ENCODE measurements at places on chromosomes 13 and 19.

- no peak for DNase-seq
- H3K4me3 ChIP-seq, result no peak overlapping the region
- no peaks in the 10 kb centered on the region for H3K27me3 ChIP-seq
- no peaks in the 10 kb centered on the region for H3K4me1 ChIP-seq
- no peak overlapping the region for H3K27ac ChIP-seq
Observed at GRCh38 chr13:111558700-111559088, 238.3 kb downstream of the TEX29 start.

- DNase-seq, result no peak
- H3K27ac ChIP-seq, result no peak overlapping the region
- H3K4me1 ChIP-seq, result no peaks in the 10 kb centered on the region
Observed at GRCh38 chr13:21443171-21443570, 15.9 kb downstream of the ZDHHC20 start.

DNA sequence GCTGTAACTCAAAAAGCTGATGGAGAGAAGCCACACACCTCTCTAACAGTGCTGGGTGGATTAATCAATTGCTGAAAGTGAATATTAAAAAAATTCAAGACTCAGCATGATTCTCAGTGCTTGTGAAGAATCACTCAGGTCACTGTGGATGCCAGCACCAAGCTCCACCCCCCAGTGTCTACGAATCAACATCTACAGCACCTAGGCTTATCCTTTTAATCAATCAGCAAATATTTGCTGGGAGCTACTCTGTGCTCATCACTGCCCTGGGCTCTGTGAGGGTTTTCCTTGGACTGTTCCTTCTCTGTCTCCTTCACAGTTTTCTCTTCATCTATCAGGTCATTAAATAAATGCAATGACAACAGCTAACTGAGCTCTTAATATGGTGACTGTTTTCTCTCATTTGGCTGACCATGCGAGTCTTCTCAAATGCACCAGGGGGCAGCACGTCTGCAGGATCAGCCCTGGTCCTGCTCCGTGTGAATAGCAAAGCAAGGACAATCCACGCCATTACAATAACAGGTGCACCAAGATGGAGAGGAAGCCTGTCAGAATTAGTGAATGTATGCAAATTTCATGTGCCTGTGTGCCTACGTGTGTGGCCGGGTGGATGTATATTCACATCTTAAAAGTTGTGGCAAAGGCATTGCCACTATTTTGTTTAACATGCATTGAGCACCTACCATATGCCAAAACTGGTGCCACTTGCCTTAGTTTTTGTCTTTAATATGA lies 14.6 kb upstream of the C13orf42 start:
- no peak overlapping the region for H3K4me3 ChIP-seq

DNA sequence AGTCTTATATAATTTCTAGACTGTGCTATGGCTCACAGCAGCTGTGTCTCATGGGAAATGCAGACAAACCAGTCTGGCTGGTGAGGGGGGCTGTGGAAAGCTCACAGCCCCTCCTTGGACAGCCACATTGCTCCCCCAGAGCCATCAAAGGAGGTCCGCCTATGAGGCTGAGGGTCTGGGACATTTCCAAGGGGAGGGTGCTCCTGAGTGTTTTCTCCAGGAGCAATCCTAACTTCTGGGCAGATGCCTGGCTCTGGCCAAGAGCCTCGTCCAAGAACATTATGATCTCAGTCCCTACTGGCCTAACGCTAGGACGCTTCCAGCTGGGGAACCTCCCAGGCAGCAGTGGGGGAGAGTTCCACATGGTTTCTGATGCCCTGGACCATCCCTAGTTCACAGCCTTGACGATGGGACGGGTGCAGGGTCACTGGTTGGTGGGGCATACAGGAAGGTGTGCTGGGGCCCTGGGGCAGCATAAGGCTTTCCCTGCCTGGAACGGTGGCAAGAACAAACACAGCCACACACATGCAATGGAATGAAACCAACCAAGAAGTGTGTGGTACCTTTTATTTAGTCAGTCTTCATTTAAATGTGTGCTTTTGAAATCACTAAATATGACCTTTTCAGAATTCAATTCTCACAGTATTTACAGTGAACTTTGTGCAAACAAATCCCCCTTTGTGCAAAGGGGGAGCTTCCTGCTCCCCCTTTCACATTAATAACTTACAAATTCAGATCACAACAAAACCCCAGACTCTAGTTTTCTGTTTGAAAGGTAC lies 60.6 kb downstream of the CDADC1 start:
- H3K36me3 ChIP-seq, result no peaks in the 10 kb centered on the region
- no peak overlapping the region for H3K4me3 ChIP-seq
- peak; percentile 82 for DNase-seq
- peaks cover 37% of the 10 kb centered on the region for H3K4me1 ChIP-seq

GRCh38 chr13:27533155-27533643 lies 82.8 kb upstream of the MTIF3 start:
- peaks cover 7% of the 10 kb centered on the region for H3K4me1 ChIP-seq
- no peaks in the 10 kb centered on the region for H3K27me3 ChIP-seq
- no peak overlapping the region for H3K4me3 ChIP-seq
- H3K36me3 ChIP-seq, result no peaks in the 10 kb centered on the region
- DNase-seq, result peak; percentile 94

- no peak for DNase-seq
- H3K27me3 ChIP-seq, result no peaks in the 10 kb centered on the region
- H3K4me3 ChIP-seq, result no peak overlapping the region
Observed at GRCh38 chr19:30580673-30581072, 208.5 kb downstream of the ZNF536 start.

DNA sequence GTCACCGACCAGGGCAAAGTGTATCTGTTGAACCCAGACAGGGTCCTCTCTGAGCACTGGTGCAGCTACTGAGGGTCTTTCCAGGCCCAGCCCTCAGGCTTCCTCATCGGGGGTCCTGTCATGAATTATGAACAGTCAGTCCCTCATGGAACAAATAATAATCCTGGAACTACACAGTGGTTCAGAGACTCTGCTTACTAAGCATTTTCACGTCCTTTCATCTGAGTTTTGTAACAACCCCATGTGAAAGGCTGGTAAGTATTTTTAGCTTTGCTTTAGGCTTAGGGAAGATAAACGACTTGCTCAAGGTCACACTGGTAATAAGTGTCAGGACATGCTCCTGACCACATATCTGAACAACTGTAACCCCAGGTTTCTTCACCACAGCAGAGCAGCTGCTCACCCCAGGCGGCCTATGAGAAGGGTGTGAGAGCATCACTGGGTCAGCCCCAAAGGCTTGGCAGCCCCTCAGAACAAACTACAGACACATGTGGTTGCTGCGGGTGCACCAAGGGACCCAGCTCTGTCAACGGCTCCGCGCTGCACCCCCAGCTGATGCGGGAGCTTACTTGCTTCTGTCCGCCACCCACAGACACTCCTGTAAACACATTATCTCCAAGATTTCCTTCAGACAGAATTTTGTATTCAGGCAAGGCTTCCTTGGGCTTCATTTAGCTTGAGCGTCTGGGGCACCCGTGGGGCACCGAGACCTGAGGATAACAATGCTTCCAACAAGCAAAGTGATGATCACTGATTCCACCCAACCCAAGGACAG lies 19.4 kb upstream of the GSX1 start:
- no peaks in the 10 kb centered on the region for H3K4me1 ChIP-seq
- H3K27ac ChIP-seq, result no peak overlapping the region
- no peak for DNase-seq
- no peaks in the 10 kb centered on the region for H3K36me3 ChIP-seq
- H3K27me3 ChIP-seq, result no peaks in the 10 kb centered on the region

GRCh38 chr13:112441226-112441625 lies 65.1 kb downstream of the SPACA7 start:
- H3K27ac ChIP-seq, result no peak overlapping the region
- no peak for DNase-seq
- H3K36me3 ChIP-seq, result no peaks in the 10 kb centered on the region
- no peak overlapping the region for H3K4me3 ChIP-seq
- H3K27me3 ChIP-seq, result peaks cover 17% of the 10 kb centered on the region

- H3K27ac ChIP-seq, result no peak overlapping the region
- no peaks in the 10 kb centered on the region for H3K4me1 ChIP-seq
- H3K36me3 ChIP-seq, result peaks cover 1% of the 10 kb centered on the region
- no peaks in the 10 kb centered on the region for H3K27me3 ChIP-seq
- no peak for DNase-seq
Observed at GRCh38 chr19:10454267-10454666, 33.9 kb downstream of the PDE4A start.

- DNase-seq, result no peak
- no peaks in the 10 kb centered on the region for H3K4me1 ChIP-seq
- H3K36me3 ChIP-seq, result no peaks in the 10 kb centered on the region
- H3K27me3 ChIP-seq, result no peaks in the 10 kb centered on the region
Observed at GRCh38 chr13:108195146-108195545, 20.2 kb downstream of the LIG4 start.

GRCh38 chr19:7859831-7860713 lies 14.1 kb downstream of the PRR36 start:
- DNase-seq, result no peak
- H3K36me3 ChIP-seq, result no peaks in the 10 kb centered on the region
- H3K27me3 ChIP-seq, result no peaks in the 10 kb centered on the region
- H3K4me1 ChIP-seq, result peaks cover 10% of the 10 kb centered on the region
- H3K27ac ChIP-seq, result no peak overlapping the region

- no peak overlapping the region for H3K4me3 ChIP-seq
- peaks cover 2% of the 10 kb centered on the region for H3K36me3 ChIP-seq
- peaks cover 37% of the 10 kb centered on the region for H3K4me1 ChIP-seq
Observed at GRCh38 chr13:98466634-98467236, 110.2 kb downstream of the STK24 start.

DNA sequence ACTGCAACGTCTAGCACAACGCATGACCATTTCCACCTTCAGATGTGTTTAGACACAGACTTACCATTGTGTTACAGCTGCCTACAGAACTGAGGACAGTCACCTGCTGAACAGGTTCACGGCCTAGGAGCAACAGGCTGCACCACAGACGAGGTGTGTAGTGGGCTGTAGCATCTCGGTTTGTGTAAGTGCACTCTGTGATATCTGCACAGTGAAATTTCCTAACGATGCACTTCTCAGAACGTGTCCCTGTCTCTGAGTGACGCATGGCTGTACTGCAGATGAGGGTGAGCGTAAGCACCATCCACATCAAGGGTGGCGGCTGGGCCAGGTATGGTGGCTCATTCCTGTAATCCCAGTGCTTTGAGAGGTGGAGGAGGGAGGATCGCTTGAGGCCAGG lies 15.2 kb downstream of the DCUN1D2 start:
- no peaks in the 10 kb centered on the region for H3K27me3 ChIP-seq
- no peaks in the 10 kb centered on the region for H3K4me1 ChIP-seq
- no peak overlapping the region for H3K4me3 ChIP-seq
- DNase-seq, result no peak
- peaks cover 8% of the 10 kb centered on the region for H3K36me3 ChIP-seq

DNA sequence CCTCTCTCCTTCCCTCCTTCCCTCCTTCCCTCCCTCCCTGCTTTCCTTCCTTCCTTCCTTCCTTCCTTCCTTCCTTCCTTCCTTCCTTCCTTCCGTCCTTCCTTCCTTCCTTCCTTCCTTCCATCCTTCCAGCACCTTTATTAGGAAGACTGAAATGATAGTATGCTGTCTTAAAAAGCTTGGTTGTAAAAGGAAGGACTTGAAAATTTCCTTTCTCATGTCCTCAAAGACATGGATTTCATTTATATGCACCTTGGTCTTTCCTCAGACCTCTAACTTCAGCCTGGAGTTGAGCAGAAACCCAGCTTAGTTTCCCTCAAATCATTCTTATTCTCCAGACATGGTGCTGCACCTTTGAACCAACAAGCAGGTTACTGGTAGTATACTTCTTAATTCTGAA lies 141.7 kb downstream of the GPC6 start:
- H3K27ac ChIP-seq, result no peak overlapping the region
- no peak overlapping the region for H3K4me3 ChIP-seq
- H3K4me1 ChIP-seq, result no peaks in the 10 kb centered on the region

DNA sequence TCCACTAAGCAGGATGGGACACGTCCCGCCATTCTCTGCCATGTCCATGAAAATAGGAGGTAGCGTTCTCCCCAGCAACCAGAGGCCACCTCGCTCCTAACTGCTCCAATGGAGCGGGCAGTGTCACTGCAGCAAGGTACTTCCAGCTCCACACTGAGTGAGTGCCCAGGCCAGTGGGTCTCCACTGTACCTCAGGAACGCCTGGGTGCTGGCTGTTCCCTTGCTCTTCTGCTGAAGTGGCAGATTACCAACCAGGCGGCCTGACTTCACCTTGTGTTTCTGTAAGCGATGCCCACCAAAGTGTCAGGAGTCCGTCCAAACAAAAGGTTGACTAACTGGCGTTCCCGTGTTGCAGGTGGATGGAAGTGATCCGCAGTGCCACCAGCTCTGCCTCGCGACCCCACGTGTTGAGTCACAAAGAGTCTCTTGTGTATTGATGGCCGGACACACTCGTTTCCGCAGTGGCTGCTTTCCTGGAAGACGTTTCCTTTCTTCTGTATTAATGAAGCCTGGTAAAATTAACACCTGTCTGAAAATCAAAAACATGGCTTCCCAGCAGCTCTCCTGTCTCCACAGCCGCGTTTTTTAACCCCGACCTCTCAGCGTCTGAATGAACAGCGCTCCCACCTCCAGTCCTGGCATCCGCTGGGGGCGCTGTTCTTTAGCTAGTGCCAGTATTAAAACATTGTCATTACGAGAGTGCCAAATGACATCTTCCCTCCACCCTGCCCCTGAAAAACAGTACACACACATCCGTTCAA lies 128.8 kb downstream of the STK24 start:
- H3K36me3 ChIP-seq, result peaks cover 11% of the 10 kb centered on the region
- no peak overlapping the region for H3K4me3 ChIP-seq
- H3K27me3 ChIP-seq, result no peaks in the 10 kb centered on the region
- H3K27ac ChIP-seq, result no peak overlapping the region
- no peaks in the 10 kb centered on the region for H3K4me1 ChIP-seq

DNA sequence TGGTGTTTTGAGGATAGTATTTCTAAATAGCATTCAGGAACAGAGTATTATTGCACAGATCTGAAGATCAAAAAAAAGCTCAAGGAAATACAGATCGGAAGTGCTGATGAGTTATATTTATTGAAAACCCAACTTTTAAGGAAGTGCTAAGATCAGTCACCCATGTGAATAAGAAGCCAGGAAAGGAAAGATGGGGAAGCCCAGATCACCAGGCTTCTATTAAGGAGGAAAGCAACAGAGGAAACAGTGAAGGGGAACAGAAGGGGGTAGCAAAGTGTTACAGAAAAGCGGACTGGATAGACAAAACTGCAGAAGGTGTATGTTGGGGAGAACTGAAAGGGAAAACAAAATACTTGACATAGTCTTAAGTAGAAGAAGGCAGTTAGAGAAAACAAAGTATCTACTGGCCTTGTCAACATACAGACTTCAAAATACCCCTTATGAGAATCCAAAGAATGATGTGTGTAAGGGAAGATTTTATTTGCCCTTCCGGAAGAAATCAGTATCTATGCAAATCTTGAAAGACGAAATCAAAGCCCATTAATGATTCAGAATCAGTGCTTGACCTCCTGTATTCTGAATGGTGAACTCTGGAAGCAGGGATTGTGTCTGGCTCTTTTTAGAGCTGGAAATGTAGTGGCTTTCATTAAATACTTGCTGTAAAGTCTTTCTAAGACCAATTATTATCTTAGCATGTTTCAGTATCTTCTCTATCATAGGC lies 12.1 kb downstream of the UFM1 start:
- no peaks in the 10 kb centered on the region for H3K36me3 ChIP-seq
- H3K27ac ChIP-seq, result no peak overlapping the region
- H3K27me3 ChIP-seq, result no peaks in the 10 kb centered on the region
- DNase-seq, result no peak
- H3K4me3 ChIP-seq, result no peak overlapping the region

- H3K36me3 ChIP-seq, result peaks cover 13% of the 10 kb centered on the region
- H3K27ac ChIP-seq, result no peak overlapping the region
- H3K4me1 ChIP-seq, result no peaks in the 10 kb centered on the region
- H3K27me3 ChIP-seq, result no peaks in the 10 kb centered on the region
Observed at GRCh38 chr19:11722414-11722813, 16.3 kb downstream of the ZNF823 start.

Measured in body of pancreas (tissue), 4 donors.